AG04450 (cell line): ENCODE measurements at places on chromosomes 4 and X. TPM values are rescaled to one million over a fixed set of nuclear protein-coding genes. Genes with fewer than 3 reads are reported as not detected.
A peak's percentile ranks its signal among the peaks of the same experiment; 100 is the strongest.

The AGTR2 gene
- polyA plus RNA-seq, result not detected in 2 replicates

The ADH1C gene
- polyA plus RNA-seq, result 0.77 and 0.88 TPM in 2 replicates

The AR gene
- 11.6 and 13.1 TPM in 2 replicates for polyA plus RNA-seq

The GABRG1 gene
- polyA plus RNA-seq, result not detected in 2 replicates

GRCh38 chrX:16786791-16787735 lies 797 bp downstream of the TXLNG start:
- DNase-seq, result no peak

DNA sequence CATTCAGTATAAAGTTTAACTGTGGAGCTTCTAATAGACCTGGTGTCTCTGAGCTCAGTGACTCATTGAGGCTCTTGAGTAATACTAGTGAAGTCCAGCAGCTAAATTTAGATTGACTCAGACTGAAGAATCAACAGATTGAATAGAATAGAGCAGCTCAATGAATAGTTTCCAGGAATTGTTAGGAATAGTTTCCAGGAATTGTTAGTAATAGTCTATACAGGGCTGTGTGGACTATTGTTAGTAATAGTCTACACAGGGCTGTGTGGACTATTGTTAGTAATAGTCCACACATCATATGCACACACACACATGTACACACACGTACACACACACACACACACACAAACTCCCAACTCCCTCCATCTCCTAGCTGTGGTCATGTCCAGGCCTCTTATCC lies 3.0 kb downstream of the GIMD1 start:
- DNase-seq, result peak; percentile 66

GRCh38 chr4:118352843-118353533 lies at the start of gene PRSS12:
PRSS12 (minus strand) TSS chr4:118353003; CDS start chr4:118352720, 283 bp downstream.
- peak; percentile 41 for DNase-seq

DNA sequence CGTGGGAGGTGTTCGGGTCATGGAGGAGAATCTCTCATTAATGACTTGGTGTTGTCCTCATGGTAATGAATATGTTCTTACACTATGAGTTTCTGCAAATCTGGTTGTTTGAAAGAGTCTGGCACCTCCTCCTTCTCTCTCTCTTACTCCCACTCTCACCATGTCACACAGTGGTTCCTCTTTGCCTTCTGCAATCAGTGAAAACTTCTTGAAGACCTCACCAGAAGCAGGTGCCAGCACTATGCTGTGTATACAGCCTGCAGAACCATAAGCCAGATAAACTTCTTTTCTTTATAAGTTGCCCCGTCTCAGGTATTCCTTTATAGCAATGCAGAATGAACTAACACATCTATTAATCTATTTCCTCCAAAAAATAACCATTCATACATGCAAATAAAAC lies 275.0 kb downstream of the ANTXR2 start:
- no peak for DNase-seq

DNA sequence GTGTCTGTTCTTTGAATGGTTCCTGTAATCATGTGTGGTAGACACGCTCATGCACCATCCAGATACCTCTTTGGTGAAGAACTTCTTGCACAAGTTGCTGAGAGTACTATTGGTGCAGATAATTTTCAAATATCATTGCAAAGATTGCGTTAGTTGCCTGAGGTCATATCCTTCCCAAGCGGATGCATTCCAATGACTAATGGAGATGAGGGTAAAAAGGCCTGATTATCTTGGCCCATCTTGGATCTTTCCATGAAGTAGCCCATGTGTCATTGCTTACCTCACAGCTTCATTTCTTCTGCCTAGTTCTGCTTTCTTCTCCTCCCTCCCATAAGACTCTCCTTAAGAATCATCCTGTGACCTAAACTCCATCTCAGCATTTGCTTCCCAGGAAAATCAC lies 384.9 kb upstream of the CNKSR2 start:
- DNase-seq, result no peak

- no peak for DNase-seq
Measured at GRCh38 chr4:147830987-147831386, 99.1 kb downstream of the ARHGAP10 start.

- DNase-seq, result no peak
Measured at GRCh38 chr4:36997727-36998126, 246.8 kb upstream of the NWD2 start.

DNA sequence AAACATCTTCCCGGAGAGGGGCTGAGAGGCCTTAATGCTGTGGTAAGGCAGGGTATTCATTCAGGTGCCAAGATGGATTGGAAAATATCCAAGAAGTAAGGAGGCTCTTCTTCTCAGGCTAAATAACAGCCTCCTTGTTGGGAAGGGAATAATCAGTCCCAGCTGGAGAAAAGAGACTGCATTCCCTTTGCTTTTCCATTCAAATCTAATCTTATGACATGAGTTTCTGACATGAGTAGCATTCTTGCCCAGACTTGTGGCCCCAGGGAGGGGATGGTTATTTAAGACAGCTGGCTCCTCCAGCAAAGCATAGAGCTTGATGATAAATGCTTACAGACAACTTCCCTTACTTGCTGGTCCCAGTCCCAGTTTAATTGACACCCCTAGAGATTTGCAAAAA lies 98.3 kb downstream of the DCLK2 start:
- peak; percentile 10 for DNase-seq

- no peak for DNase-seq
Measured at GRCh38 chr4:113447061-113447460, 314.5 kb downstream of the CAMK2D start.

DNA sequence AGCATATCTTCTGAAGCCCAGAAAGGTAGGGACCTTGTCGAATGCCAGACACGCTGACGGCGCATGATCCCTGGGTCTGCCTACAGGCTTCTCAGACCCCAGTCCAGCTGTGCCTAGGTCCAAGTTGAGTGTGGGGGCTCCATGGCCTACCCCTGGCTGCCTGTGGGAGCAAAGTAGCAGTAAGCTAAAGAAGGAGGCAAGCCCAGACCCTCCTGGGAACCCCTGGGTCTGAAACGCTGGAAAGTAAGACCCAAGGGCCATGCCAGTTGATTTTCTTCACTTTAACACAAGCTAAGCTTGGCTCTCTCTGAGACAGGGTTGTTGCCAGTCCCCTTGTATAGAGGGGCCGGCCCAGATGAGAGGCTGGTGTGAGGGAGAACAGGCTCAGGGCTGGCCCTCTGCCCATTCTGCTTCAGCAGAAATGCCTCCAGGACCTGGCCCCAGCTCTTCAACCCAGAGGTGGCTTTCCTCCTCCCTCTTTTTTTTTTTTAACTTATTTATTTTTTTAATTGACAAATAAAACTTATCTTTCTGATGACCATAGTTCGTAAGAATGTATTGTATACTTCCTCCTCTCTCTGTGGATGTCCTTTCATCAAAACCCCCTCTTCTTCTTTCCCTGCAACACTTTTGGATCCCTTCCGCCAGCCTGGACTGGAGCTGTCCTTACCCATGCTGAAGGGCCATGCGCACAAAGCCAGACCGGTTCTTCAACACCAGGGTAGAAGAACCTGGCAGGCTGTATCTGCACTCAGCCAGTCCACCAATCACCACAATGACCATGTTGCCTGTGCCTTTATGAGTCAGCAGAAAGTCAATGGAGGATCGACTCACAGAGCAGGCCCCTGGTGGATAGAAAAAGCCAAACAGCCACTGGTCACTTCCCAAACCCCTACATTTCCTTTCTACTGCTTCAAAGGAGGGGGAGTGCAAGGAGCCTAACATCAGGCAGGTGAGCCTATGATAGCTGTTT lies 7.1 kb downstream of the AWAT2 start:
- DNase-seq, result no peak

DNA sequence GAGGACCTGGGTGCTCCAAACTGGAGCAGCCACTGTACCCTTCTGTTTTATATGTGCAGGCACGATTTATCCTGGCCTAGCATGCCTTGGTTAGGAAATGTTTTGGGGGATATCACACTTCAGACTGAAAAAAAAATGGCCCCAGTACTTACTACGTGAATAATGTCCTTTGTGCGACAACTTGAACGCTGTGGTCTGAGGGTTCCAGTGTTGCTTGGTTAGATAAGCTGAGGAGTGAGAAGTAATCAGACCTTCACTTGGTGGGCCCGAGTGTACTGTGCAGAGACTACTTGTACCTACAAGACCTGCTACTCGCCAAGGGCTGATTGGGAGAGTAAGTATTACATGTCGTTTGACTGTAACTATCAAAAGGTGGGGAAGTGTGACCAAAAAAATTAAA lies 678 bp downstream of the DNAAF6 start:
- DNase-seq, result no peak

DNA sequence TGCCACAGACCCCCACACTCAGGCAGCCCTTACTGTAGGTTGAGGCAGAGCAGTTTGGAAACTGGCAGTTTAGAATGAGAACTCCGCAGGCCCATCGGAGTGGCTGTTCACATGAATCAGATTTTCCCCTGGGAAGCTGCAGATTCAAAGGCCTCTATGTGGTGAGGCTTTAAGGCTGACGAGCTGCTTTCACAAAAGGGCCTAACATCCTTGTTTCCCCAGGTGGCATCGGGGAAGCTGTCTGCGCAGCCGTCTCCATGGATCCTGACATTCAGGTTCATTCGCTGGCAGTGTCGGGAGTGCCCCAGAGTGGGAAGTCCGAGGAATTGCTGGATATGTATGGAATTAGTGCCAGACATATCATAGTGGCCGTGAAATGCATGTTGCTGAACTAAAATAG lies 33.7 kb downstream of the TKTL1 start:
- no peak for DNase-seq

DNA sequence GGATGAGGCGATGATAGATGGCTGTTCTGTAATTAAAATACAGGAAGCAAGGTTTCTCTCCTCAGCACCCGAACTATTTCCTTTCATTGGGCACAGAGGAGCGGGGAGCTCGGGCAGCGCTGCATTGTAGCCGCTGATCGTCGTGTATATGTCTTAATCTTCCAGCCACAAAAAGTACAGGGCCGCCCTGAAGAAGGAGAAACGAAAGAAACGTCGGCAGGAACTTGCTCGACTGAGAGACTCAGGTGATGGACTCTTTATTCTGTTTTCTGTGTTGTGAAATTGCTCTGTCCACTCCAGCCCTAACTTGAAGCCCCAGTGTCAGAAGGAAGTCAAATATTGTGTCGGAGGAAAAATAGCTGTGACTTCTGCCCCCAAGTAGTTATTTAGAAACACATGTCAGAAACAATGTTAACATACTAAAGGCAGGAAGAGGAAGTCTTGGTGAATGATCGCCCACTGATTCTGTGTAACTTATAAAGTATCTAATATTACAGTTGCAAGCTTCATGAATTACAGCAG lies 546 bp downstream of the ZRSR2 start:
- no peak for DNase-seq

GRCh38 chrX:129638917-129639316 lies 15.8 kb downstream of the APLN start:
- DNase-seq, result no peak

GRCh38 chrX:16957751-16958150 lies 11.3 kb downstream of the REPS2 start:
- no peak for DNase-seq
